CD4-positive, alpha-beta T cell treated with Interleukin-1 beta for 1 hour (primary cell): ENCODE measurements at places on chromosomes 3 and 15.
A peak's percentile ranks its signal among the peaks of the same experiment; 100 is the strongest.

DNA sequence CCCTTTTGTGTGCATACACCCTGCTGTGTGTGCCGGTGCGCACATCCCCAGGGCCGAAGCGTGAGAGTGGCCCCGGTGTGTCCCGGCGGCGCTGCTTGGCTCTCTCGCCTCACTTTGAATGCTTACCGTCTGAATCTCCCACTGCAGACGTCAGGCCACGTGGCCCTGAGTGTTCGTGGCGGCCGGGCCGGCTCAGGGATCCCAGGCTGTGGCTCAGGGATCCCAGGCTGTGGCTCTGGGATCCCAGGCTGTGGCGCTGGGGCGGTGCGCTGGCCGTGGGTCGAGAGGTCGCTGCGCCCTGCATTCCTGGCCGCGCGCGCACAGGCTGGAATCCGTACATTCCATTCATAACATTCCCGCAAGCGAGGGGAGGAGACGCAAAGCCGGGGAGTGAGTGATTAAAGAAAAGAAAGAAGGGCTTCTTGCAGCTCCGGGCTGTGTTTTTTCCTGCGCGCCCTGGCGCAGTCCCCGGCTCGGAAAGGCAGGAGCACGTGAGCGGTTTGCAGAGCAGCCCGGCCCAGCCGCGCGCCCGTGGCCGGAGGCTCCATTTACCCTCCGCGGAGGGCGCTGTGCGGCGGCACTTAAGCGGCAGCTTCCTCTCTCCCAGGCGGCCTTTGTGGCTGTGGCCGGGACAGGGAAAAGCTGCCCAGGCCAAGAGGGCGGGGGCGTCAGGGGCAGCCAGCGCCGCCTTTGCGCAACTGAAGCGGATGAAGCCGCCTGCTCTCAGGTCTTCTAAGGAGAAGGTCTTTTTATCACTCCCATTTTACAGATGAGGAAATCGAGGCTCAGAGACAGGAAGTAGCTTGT, 87.0 kb upstream of the ALDH1L1 start:
- DNase-seq = no peak

- no peak for DNase-seq
Observed at GRCh38 chr3:45776611-45777010, 19.7 kb downstream of the SLC6A20 start.

- no peak for DNase-seq
Observed at GRCh38 chr3:124967964-124968363, 33.4 kb upstream of the MUC13 start.

- DNase-seq = no peak
Observed at GRCh38 chr15:63602595-63602994, 5.4 kb downstream of the FBXL22 start.

DNA sequence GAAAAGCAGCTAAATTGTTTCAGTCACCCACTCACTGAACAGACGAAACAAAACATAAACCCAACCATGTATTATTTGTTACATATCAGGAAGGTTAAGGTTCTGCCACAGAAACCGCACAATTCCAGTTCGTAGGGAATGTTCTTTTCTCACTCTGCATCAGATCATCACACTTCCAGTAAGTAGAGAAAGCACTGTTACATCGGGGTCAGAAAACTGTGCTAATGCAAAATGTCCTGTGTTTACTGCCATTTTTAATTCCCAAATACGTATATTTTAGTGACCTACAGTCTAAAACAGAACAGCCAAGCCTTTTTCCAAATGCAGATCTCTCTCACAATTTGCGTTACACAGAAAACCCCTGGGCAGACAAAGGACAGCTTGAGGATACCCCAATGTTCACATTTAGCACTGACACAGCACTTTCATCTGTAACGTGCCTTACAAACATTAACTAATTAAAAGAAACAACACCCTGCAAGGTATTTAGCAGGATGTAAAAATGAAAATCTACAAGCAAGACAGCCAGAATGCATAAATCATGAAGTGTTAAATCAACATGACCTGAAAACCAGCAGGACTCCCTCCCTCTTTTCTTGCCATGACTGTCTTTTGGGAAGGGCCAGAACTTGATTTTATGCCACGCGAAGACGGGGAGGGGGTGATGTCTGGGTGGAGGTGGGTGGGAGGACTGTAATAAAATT, 34.8 kb upstream of the SKIL start:
- DNase-seq = no peak

DNA sequence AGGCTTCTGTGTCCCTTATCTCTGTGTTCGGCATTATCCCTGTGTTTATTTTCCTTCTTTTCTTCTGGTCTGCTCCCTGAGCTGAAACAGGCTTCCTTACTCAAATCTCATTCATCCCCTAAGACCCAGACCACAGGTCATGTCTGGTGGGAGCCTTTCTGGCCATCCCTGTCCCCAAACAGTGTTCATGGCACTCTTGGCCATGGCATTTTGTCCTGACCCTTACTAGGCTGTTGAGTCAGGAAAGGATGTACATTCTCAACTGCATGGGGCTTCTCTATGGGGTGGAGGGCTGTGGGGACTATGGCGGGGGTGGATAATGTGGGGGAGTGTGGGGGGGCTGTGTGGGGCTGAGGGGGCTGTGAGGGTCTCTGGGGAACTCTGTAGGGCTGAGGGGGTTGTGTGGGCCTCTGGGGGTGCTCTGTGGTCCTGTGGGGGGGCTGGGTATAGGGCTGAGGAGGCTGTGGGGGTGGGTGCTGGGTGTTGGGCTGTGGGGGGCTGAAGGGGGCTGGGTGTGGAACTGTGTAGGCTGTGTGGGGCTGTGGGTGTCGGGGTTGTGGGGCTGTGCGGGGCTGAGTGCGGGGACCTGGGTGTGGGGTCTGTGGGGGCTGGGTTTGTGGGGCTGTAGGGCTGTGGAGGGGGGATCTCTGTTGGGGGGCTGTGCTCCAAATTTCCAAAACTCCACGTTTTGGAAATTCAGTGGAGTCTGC, 64.3 kb downstream of the KLF13 start:
- DNase-seq = no peak

DNA sequence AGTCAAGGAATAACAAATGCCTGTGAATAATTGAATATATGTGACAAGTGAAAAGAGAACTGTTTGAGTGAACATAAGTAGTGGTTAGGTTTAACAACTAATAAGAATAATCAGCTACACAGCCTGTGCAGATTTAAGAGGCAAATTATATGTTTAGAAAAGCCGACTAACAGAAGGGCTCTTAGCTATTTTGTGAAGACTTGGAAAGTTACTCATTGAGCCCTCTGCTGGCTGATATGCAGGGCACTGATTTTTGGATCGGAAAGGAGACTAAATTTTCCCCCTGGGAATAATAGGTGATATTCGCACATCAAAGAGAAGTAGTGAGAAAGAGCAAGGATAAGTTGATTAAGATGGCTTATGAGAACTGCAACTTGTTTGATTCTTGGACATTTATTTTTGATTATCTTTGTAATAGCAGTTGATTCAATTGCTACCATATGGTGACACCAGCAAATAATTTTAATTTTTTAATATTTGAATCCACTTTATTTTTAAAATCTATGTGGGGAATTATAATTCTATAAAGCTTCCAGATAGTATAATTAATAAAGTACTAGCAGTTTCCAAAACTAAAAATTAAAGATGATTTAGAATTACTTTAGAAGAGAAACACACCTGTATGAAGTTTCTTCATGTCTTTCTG, 156.2 kb downstream of the NLGN1 start:
- DNase-seq = no peak

- no peak for DNase-seq
Observed at GRCh38 chr15:42270551-42270950, 2.5 kb upstream of the GANC start.

DNA sequence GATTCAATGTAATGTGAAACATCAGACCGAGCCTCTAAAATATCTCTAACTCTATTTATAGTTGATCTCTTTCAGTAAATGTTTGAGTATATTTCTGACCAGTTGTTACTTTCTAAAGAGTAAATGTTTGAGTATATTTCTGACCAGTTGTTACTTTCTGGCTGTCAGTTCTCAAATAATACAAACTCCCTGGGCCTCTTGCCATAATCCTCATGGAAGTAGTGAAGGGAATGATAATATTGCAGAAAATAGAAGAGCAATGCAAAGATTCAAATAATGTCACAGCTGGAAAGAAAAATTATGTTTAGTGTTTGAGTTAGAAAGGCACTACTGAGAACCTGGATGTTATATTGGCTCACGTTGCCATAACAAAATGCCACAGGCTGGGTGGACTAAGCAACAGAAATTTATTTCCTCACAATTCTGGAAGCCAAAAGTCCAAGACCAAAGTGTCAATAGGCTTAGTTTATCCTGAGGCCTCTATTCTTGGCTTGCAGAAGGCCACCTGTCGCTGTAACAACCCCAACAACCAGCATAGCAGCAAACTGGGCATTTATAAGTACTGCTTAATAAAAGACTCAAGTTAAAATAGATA, 470.6 kb upstream of the BCHE start:
- DNase-seq = no peak

DNA sequence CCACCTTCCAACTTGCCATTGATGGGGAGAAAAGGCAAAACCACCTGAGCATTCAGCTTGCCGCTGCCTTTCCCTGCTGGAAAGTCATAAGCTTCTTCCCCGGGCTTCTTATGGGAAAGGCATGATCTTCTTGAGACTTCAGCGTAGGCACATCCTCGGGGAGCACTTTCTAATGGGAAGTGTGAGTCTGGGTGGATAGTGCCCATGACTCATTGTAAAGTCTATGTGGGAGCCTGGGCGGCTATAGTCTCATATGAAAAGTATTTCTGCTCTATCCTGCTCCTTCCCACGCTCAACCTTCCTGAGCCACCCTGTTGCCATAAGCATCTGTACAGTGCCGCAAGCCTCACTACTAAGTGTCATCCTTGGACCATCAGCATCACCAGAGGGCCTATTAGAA, 309.9 kb upstream of the THBS1 start:
- no peak for DNase-seq

DNA sequence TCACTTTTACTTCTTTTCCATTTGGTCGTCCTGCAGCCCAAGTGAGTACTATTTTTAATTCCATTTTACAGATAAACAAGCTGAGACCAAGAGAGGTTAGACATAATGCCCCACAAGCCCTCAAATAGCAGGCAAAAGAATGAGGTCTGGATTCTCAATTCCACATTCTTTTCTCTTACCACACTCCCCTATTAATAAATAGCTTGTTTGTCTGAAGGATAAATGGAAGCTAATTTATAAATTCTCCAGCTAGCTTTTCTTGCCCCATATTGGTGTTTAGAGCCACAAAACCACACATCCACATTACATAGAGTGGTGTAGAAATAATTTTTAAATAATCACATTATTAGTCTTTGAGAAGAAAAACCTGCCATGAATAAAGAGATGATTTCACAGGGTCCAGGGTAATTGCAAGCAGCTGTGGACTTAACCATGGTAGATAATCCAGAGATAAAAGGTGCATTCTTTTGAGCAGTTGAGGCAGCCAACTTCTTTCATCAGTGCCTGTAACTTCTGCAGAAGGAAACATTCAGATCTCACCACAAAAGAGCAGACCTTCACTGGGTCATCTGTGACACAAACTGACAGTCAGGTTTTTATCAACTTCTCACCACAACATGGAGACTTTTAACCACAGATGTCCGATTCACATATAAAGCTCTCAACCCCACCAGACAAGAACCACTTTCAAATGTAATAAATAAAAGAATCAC, 313.4 kb upstream of the STT3B start:
- DNase-seq = no peak

DNA sequence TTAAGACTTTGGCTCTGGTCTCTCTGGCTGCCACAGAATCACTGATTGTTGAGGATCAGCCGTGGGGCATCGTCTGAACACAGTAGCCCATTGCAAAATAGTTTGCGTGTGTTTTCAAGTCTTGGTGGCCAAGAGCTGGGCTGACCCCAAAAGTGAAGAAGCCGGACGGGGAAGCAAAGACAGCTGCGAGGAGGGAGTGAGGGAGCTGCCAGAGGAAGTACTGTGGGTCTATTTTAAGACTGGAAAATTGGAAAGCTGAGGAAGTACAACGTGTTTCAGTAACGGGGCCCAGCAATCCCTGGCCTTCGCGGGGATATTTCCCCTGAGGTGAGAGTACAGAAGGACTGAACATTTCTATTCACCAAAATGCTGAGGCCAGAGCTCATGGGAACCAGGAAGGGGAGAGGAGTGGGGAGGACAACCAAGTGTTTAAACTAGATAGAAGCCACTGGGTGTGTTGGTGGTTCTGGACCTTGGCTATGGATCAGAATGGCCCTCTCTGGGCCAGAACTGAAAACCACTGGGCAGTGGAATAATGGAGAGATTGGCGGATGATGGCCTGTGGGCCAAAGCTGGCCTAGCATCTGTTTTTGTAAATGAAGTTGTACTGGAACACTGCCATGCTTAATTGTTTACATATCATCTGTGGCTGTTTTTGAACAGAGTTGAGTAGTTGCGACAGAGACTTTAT, 34.1 kb upstream of the LIMD1 start:
- DNase-seq = no peak

DNA sequence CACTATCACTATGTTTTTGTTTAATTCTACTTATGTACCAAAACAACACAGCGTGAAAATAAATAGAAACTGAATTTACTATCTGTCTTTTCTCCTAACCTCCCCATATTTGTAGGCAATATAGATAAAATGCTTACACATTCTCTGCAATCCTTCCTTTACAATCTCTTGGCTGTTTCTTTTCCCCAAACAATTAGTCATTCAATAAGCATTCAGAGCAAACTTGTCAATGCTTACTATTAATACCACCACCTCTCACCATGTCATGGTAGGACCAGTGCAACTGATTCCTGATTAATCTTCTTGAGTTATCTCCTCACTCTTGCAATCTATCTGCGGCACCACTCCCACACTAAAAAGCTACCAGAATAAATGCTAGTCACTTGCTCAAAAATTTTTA, 74.0 kb upstream of the TTBK2 start:
- no peak for DNase-seq

DNA sequence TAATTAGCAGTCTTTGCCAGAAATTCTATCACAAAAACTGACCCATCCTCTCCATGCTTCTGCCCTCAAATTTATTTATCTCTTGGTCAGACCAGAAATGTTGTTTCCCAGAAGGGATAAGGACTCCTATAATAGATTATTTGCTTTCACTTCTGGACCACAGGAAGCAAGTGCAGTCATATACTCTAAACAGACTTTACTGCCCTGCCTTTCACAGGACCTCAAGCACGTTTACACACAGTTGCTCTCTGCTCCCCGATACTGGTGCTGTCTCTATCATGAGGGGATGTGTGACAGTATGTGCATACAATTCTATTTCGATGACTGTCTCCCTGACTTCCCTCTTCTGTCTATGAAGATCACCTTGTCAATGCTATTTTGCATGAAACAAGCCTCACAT, 205.5 kb upstream of the TGFBR2 start:
- no peak for DNase-seq

- no peak for DNase-seq
Observed at GRCh38 chr3:195704433-195704999, 16.3 kb upstream of the MUC20 start.

DNA sequence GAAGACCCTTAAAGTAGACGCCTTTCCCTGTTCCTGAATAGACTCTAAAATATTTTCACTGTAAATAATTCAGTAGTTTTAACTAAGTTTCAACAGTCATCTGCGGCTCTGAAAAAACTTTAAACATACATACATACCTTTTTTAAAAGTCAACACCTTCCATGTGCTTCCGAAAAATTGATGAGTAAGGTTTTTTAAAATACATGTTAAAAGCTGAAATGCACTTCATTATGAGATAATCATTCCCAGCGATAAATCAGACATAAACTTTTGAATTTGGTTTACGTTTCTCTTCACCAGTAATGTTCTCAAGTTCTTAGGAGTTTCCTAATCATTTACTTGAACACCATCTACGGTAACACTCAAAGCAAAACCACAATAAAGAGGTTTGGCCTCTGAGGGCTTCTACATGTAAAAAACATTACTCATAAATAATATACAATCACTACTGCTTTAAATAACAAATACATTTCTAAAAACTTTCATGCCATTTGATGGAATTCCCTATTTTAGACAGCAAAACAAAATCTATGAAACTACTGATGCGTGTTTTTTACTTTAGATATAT, 403.5 kb downstream of the SHQ1 start:
- DNase-seq = peak; percentile 47
